Fibroblast of the aortic adventitia (primary cell): ENCODE measurements at places on chromosomes 2 and 18. TPM values are rescaled to one million over a fixed set of nuclear protein-coding genes. Genes with fewer than 3 reads are reported as not detected.

The USP40 gene
- total RNA-seq = 40.2 and 75.5 TPM in 2 replicates

The FBLN7 gene
- total RNA-seq = 3.2 and 7.8 TPM in 2 replicates

The CPS1 gene
- 24.6 and 35.7 TPM in 2 replicates for total RNA-seq

The SERPINB5 gene
- not detected in 2 replicates for total RNA-seq

The CDKL4 gene
- total RNA-seq = 0.90 and 10.4 TPM in 2 replicates

The GPD2 gene
- total RNA-seq = 59.3 and 89.7 TPM in 2 replicates

The DPY30 gene
- 43.6 and 77.6 TPM in 2 replicates for total RNA-seq
